ENCODE measurements at places on chromosomes 16 and 17.

DNA sequence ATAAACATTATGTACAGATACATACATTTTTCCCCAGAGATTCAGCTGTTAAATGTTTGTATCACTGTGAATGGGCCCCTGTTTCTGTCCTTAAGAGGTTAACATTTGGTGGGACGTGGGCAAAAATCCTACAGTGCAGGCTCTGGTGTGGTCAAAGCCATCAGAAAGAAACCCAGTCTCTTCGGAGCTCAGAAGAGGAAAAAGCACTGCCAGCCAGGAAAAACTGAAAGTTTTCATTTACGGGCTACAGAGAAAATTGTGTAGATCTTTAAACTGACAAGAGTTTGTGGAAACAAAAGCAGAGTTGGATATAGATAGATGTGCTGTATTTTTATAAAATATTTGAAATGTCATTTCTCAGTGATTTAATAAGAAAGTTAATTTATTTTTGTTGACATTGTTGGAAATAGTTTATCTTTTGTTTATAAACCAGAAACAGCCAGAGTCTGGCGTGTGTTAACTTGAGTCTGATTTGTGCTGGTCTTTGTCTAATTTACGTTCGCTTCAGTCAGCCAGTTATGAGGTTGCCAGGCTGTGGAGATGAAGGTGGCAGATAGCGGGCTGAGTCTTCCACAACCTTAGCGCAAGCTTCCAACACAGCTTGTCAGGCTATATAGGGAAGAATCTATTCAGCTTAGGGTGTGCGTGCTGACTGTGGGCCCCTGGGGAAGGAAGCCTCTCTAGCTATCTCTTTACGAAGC, 9.5 kb upstream of the TEKT3 start:
- no peak for DNase-seq

DNA sequence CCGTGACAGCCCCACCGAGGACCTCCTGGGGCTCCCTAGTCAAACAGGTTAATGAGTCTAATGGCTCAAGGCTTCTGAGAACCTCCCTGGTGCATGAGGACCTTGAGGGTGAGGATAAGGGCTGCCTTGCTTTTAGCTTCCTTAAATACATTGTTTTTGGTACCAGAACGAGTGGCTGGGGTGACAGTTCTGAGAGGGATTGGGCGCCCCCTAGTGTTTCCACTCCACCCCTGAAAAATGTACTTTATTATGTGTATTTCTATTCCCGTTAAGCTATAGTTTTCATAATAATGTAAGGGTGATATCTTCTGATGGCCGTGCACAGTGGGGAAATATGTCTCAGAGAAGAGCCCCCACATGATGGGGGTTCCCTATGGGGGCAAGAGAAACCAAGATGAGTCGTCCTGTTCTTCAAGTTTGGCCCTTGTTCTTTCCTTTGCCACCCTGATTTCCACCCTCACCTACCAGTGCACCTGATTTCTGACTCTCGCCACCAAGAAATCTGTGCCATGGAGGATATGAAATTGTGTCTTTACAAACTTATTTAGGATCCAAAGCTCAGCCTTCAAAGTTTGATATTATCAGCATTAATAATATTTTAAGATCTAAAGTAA, 14.5 kb upstream of the VWA3A start:
- peak; percentile 32 for DNase-seq

GRCh38 chr17:19291646-19292376, 54.6 kb downstream of the EPN2 start:
- DNase-seq: no peak

- DNase-seq: no peak
Measured at GRCh38 chr17:42329025-42329976, 41.0 kb downstream of the STAT5A start.

DNA sequence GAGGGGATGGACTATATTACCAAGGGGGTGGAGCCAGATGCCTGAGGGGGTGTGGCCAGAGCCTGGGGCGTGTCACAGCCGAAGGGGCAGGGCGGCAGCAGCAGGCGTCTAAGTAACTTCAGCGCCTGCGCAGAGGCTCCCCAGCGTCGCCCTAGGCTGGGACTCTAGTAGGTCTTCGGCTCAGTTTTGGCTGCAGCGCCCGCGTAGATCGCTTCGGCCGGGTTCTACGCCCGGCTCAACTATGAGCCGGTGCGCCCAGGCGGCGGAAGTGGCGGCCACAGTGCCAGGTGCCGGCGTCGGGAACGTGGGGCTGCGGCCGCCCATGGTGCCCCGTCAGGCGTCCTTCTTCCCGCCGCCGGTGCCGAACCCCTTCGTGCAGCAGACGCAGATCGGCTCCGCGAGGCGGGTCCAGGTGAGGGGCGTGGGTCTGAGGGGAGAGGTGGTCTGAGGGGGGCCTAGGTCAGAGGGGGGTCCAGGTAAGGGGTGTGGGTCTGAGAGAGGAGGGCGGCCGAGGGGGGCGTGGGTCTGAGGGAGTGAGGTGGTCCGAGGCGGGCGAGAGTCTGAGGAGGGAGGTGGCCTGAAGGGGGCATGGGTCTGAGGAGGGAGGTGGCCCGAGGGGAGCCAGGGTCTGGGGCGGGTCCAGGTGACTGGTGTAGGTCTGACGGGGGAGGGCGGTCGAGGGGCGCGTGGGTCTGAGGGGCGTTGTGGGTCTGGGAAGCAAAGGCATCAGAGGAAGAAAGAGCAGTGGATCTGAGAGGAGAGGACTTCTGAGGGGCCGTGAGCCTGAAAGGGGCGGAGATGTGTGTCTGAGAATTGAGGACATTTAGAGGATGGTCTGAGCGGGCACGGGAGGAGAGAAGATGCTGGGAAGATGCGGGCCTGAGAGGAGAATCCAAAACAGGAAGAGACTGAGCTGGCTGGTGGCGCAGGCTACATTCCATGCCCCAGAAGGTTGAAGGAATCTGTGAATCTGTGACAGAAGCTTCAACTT, at the start of gene LPCAT2:
Gene LPCAT2 (plus strand): TSS at position 132 of the 991 bp plus-strand sequence. CDS start 110 bp downstream, at position 242.
- DNase-seq: no peak

GRCh38 chr16:71383054-71383773, 24.7 kb downstream of the CALB2 start:
- no peak for DNase-seq

Measured in stimulated activated CD8-positive, alpha-beta memory T cell treated with anti-CD3 and anti-CD28 coated beads, Interleukin-4, amount 100 ng/mL, for 4 hours (primary cell).